ENCODE measurements at places on chromosomes 5 and 9.

DNA sequence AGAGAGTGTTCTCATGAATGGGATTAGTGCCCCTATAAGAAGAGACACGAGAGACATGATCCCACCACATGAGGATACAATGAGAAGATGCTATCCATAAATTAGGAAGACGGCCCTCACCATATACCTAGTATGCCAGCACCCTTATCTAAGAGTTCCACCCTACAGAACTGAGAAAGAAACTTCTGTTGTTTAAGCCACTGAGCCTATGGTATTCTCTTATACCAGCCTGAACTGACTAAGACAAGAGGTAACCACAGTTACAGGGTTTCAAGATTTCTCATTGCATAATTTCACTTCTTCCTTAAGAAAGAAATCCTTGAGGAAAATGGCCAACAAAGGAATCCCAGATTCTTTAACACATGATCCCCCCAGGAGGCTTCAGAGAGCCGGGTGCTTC lies 412.4 kb downstream of the NTRK2 start:
- no peak for DNase-seq
- H3K27me3 ChIP-seq: peaks cover 12% of the 10 kb centered on the region
- no peak overlapping the region for H3K27ac ChIP-seq
- no peaks in the 10 kb centered on the region for H3K36me3 ChIP-seq
- no peak overlapping the region for H3K4me3 ChIP-seq
- no peaks in the 10 kb centered on the region for H3K4me1 ChIP-seq

- no peaks in the 10 kb centered on the region for H3K4me1 ChIP-seq
- no peak overlapping the region for H3K27ac ChIP-seq
- no peak for DNase-seq
Measured at GRCh38 chr5:167623354-167623753, 668.1 kb upstream of the WWC1 start.

- no peak overlapping the region for H3K27ac ChIP-seq
- no peak overlapping the region for H3K4me3 ChIP-seq
- peaks cover 5% of the 10 kb centered on the region for H3K4me1 ChIP-seq
Measured at GRCh38 chr9:15155826-15156225, 151.2 kb downstream of the TTC39B start.

DNA sequence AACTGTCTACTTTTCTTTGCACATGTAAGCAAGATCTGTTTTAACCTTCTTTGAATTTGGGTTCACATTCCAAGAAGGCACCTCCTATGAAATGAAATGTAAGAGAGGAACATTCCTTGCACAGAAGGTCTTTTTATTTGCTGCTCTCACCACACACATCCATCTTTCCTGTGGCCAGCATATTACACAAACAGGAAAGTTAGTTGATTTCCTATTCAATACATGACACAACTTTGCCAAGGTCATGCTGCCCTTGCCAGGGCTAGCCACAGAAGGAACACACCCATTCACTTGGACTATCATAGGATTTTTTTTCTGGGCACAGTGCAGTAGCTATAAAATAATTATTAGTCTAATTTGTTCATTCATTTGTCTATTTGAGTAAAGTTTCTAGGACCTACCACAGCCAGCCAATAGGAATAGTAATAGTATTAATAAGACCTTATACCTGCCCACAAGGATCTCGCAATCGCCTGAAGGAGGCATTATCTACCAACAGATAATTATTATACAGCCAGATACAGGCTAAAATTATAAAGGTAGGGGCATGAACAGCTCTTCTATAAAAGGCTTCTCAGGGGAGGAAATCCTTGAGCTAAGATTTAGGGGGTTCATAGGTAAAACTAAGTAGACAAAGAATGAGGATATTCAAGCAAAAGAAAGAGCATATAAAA lies 78.1 kb upstream of the NREP start:
- no peak overlapping the region for H3K4me3 ChIP-seq
- no peak for DNase-seq
- no peaks in the 10 kb centered on the region for H3K4me1 ChIP-seq
- no peaks in the 10 kb centered on the region for H3K36me3 ChIP-seq
- H3K27me3 ChIP-seq: no peaks in the 10 kb centered on the region

GRCh38 chr5:78293851-78294247 lies 649 bp downstream of the AP3B1 start:
- peaks cover 7% of the 10 kb centered on the region for H3K4me1 ChIP-seq
- peak overlapping the region; percentile 87 for H3K4me3 ChIP-seq
- H3K27ac ChIP-seq: peak overlapping the region; percentile 93
- H3K27me3 ChIP-seq: peaks cover 11% of the 10 kb centered on the region

DNA sequence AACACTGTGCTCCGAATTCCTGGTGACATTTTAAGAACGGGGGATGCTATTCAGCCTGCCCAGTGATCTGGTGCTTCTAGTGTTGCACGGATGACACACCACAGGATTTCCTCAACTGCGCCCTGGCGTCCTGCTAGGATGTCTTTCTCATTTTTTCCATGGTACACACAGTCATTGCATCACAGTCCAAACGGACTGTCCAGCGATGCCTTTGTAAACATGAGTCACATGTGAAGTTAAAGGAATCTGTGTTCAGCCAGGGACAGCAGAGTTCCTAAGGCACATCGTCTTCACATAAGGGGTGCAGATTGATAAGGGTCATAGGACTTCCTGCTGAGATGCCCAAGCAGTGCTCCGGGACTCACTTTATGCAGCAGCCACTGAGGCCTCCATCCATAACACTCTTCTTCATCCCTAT lies 9.3 kb upstream of the PTPN3 start:
- no peaks in the 10 kb centered on the region for H3K4me1 ChIP-seq
- H3K27ac ChIP-seq: no peak overlapping the region
- no peak overlapping the region for H3K4me3 ChIP-seq

- no peaks in the 10 kb centered on the region for H3K36me3 ChIP-seq
- no peaks in the 10 kb centered on the region for H3K27me3 ChIP-seq
- H3K4me1 ChIP-seq: no peaks in the 10 kb centered on the region
- no peak overlapping the region for H3K27ac ChIP-seq
- H3K4me3 ChIP-seq: no peak overlapping the region
- DNase-seq: no peak
Measured at GRCh38 chr5:26872337-26872736, 166.0 kb downstream of the CDH9 start.

DNA sequence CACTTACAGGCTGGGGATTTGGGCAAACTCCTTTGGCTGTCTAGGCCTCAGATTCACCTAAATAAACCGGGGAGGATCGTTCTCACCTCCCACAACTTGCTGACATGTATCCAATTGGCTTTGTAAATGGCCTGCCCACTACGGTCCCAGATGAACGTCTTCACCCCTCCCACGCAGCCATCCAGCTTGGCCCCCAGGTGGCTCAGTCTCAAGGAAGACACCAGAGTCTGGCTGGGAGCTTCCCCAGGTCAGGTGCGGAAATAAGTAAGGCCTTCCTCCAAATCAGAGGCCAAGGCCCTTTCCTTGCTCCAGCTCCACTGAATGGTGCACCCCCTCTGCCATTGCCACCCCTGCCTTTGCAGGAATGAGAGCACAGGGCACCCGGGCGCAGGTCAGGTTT lies 11.4 kb downstream of the CIZ1 start:
- no peak for DNase-seq
- no peaks in the 10 kb centered on the region for H3K4me1 ChIP-seq
- peaks cover 3% of the 10 kb centered on the region for H3K36me3 ChIP-seq
- no peak overlapping the region for H3K27ac ChIP-seq
- no peaks in the 10 kb centered on the region for H3K27me3 ChIP-seq

DNA sequence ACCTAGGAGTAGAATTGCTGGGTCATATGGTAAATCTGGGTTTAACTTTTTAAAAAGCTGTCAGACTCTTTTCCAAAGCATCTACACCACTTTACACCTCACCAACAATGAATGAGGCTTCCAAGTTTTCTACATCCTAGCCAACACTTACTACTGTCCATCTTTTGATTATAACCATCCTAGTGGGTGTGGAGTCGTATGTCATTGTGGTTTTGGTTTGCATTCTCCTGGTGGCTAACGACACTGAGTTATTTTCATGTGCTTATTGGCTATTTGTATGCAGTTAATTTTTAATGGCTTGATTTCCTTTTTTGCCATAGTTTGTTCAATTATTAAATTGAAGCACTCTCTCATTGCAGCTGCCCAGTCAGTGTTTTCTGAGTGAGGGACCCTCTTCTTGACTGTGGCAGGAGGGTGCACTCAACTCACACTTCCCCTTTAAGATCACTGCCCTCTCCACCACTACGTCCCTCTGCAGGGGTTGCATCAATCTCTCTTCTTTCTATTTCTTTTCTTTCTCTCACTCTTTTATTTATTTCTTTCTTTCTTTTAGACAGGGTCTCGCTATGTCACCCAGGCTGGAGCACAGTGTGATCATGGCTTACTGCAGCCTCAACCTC lies 182.3 kb downstream of the C9orf152 start:
- H3K36me3 ChIP-seq: no peaks in the 10 kb centered on the region
- no peaks in the 10 kb centered on the region for H3K27me3 ChIP-seq
- DNase-seq: no peak
- peaks cover 11% of the 10 kb centered on the region for H3K4me1 ChIP-seq
- no peak overlapping the region for H3K4me3 ChIP-seq

GRCh38 chr9:86508208-86508903 lies 154.1 kb upstream of the TUT7 start:
- no peaks in the 10 kb centered on the region for H3K4me1 ChIP-seq
- DNase-seq: no peak
- no peak overlapping the region for H3K4me3 ChIP-seq

- DNase-seq: no peak
- no peaks in the 10 kb centered on the region for H3K36me3 ChIP-seq
- H3K4me3 ChIP-seq: no peak overlapping the region
- no peak overlapping the region for H3K27ac ChIP-seq
Measured at GRCh38 chr9:83197591-83197990, 134.6 kb upstream of the RASEF start.

DNA sequence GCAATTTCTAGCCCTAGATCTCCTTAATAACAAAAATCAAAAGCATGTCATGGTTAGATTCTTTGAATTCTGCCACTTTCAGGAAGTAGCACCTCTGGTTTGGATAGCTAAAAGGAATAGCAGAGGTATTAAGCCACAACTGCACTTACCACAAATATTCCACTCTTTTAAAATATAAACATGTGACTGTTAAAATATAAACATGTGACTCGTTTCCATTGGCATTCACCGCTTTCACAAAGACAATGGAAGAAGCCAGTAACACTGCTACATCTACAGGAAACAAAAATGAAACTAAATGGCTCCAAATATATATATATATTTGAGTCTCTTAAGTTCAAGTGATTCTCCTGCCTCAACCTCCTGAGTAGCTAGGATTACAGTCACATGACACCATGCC lies 222.9 kb downstream of the ARL15 start:
- no peak overlapping the region for H3K27ac ChIP-seq
- H3K4me1 ChIP-seq: peaks cover 29% of the 10 kb centered on the region
- H3K27me3 ChIP-seq: no peaks in the 10 kb centered on the region
- H3K4me3 ChIP-seq: no peak overlapping the region

DNA sequence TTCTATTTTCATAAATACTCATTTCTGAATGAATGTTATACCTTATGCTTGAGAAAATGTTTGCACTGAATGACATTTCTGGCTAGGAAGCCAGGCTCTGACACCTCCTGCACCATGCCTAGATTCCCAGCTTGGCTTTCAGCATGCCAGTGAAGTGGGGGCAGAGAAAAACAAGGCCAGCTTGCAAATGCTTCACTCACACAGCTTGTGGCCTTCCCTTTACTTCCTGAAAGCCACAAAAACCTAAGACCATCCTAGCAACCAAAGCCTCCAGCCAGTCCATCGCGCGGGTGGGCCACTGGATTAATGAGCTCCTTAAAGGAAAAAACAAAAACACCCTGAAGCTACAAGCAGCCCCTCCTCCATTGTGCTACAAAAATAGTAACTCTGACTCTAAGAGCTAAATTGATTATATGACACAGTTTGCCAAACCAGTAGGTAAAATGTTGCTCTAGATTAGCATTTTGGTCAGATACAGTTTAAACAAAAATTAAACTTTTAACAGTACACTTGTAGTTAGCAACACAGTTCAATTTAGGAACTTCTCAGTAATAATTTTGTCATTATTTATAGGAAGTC lies 159.9 kb downstream of the TSSK1B start:
- no peaks in the 10 kb centered on the region for H3K27me3 ChIP-seq
- no peaks in the 10 kb centered on the region for H3K36me3 ChIP-seq
- no peak overlapping the region for H3K4me3 ChIP-seq
- peak; percentile 54 for DNase-seq

DNA sequence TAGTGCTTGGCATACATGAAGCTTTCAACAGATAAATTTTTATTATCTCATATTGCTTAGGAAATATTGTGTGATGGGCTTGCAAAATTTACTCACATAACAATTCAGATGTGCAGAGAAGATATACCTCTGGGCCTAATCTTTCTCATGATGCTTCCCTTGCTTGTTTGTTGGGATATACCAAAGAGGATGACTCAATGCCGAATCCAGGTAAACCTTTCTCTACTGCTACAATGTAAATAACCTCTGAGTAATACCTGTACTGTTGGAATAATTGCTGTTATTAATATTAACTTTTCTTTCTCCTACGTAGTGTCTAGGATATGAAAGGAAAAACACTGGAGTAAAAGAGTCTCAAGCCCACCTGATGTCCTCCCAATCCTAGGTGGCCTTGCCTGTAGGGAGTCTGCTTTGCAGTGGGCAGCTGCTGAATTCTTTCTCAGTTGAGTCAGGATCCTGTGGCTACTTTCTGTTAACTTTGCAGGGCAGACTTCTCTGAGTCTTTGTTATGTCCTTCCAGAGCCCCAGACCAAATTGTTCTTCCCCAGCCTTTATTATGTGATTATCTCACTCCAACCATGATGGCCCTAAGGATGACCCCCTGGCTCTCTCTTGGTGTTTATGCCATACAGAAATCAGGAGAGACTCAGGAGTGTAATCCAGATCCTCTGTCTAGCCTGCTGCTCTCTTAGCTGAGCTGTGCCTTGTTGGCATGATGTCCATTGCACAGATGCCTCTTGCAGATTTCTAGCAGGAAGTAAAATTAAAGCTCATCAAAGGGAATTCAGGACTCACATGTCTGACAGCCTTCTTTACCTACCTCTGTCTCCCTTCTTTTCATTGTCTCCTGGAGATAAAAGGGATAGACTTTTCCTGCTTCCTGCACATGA lies 208.1 kb downstream of the SNX18 start:
- no peak for DNase-seq
- H3K27me3 ChIP-seq: no peaks in the 10 kb centered on the region
- H3K4me3 ChIP-seq: no peak overlapping the region
- no peaks in the 10 kb centered on the region for H3K4me1 ChIP-seq
- H3K36me3 ChIP-seq: no peaks in the 10 kb centered on the region

DNA sequence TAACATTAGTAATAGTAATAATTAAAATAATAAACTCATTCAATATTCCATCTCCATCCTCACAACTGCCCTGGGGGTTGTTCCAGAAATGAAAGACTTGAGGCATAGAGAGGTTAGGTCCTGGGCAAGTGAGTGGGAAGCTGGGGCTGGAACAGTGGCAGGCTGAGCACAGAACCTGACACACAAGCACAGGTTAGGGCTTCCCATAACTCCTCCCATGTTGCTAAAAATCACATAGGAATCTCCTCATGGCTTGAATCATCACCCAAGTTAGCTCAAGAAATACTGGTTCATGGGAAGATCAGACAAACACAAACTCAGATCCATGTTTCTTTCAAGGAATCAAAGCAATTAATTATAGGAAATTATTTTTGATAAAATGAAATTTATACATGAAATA lies 487.7 kb downstream of the SEMA5A start:
- no peaks in the 10 kb centered on the region for H3K27me3 ChIP-seq
- H3K4me3 ChIP-seq: no peak overlapping the region
- H3K36me3 ChIP-seq: no peaks in the 10 kb centered on the region
- DNase-seq: no peak
- H3K27ac ChIP-seq: no peak overlapping the region
- H3K4me1 ChIP-seq: no peaks in the 10 kb centered on the region
